ENCODE measurements at places on chromosomes 12 and 14.

GRCh38 chr12:100345020-100345767, 11.7 kb upstream of the SLC17A8 start:
- no peak for DNase-seq

GRCh38 chr12:26853303-26854030, 20.5 kb upstream of the ITPR2 start:
- peak; percentile 71 for DNase-seq

- DNase-seq, result no peak
Observed at GRCh38 chr12:4031703-4032291, 158.6 kb upstream of the PARP11 start.

GRCh38 chr12:89345376-89345775, 6.9 kb downstream of the DUSP6 start:
- DNase-seq, result no peak

GRCh38 chr12:108630481-108631207, 3.0 kb downstream of the SELPLG start:
- no peak for DNase-seq

GRCh38 chr14:47961634-47962033, 286.2 kb upstream of the MDGA2 start:
- no peak for DNase-seq

- DNase-seq, result no peak
Observed at GRCh38 chr12:103392722-103393121, 103.0 kb downstream of the C12orf42 start.

DNA sequence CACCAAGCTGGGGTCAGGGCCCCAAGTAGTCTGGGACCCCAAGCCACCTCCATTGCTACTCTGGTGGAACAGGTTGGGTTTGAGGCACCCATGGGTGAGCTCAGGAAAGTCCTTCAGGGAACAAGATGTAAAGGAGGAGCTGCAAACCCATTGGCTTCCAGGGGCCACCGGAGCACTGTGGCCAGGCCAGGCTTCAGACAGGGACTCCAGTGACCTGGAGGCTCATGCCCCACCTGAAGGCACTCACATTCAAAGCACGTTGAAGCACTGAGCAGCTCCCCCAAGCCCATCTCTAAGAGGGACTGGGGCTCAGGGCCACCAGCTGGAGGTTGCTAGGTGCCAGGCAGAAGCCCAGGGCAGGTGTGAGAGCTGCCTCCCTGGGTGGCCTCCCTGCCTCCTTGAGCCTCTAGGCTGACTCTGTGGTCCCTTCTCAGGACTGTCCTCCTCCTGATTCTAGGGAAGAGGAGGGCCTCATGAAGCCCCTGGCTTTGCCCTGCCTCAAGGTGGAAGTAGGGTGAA, 49.1 kb downstream of the FAM222A start:
- no peak for DNase-seq
